ENCODE measurements at places on chromosomes 16 and 17.

DNA sequence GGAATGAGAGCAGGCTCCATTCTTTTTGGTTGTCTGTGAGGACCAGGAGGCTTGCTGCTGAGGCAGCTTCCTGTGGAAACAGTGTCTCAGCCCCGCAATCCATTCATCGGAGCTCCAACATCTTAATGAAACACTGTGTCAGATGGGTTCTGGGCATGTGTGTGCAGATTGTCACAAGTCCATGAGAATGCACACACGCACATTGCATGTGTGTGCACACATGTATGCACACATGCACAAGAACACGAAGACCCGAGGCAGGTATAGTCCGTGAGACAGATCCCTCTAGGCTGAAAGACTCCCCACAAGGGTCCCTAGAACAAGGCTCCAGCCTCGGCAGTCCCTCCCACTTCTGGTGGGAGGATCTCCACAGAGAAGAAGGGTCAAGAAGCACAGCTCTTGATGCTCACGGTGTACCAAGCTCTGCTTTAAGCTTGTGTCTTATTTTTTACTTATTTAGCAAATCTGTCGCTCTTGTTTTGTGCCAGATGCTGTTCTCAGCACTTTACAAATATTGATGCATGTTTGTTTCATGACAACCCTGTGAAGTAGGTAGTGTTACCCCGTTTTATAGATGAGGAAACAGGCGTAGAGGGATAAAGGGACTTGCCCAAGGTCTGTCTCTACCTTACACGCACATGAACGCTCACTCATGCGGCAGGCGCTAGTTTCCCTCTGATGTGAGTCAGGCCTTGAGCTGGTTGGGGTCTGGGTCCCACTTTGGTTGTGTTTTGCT, 213.1 kb downstream of the SEC14L1 start:
- DNase-seq, result no peak

DNA sequence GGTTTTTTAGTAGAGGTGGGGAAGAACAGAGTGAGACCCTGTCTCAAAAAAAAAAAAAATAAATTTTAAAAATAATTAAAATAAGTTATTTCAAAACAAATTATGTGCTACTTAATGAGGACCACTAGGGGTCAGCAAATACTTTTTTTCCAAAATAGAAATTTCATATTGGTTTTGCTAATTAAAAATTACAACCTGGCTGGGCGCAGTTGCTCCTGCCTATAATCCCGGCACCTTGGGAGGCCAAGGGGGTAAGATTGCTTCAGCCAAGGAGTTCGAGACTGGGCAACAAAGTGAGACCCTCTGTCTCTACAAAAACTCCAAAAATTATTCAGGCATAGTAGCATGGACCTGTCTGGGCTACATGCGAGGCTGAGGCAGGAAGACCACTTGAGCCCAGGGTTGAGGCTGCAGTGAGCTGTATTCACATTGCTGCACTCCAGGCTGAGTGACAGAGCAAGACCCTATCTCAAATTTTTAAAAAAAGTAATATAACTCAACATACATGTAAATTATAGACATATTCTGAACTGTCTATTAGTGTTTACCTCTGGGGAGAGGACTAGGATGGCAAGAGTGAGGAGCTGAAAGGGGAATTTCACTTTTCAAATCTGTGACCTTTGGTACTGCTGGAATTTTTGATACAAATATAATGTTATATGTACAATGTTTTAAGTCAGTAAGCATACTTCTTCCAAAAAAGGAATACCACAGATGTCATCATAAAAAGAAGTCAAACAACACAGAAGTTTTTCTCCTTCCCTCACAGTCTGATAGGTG, 8.1 kb downstream of the MEIOB start:
- no peak for DNase-seq

- DNase-seq, result no peak
Measured at GRCh38 chr17:1179818-1180742, at the start of gene ABR. Gene ABR, minus strand, starts transcription at chr17:1179981. Its CDS starts 254 bp downstream, at chr17:1179727.

DNA sequence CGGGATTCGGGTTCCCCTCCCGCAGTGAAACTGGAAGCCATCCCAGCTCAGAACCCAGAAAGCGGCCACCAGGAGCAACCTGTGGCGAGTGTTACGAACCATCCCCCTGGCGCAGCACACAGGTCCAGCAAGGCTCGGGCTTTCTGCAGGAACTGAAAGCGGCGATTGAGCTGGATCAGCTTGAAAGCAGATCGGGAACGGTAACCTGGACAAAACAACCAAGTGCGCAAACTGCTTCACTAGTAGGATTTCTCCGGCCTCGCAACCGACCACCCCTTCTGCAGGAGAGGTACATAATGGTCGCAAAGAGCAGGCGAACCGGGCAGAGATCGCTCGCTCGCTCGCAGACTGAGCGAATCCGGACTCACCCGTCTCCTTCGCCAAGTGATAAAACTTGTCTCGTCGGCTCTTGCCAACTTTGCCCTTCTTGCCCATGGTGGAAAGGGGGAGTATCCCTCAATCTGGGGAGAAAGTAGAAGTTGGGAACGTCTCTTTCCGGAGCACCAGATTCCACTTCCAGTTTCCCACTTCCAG, 696 bp upstream of the PSMC5 start:
- no peak for DNase-seq

- DNase-seq, result no peak
Measured at GRCh38 chr16:83441517-83441916, 366.3 kb upstream of the HSBP1 start.

GRCh38 chr16:72131036-72131435, 37.4 kb downstream of the DHX38 start:
- no peak for DNase-seq

DNA sequence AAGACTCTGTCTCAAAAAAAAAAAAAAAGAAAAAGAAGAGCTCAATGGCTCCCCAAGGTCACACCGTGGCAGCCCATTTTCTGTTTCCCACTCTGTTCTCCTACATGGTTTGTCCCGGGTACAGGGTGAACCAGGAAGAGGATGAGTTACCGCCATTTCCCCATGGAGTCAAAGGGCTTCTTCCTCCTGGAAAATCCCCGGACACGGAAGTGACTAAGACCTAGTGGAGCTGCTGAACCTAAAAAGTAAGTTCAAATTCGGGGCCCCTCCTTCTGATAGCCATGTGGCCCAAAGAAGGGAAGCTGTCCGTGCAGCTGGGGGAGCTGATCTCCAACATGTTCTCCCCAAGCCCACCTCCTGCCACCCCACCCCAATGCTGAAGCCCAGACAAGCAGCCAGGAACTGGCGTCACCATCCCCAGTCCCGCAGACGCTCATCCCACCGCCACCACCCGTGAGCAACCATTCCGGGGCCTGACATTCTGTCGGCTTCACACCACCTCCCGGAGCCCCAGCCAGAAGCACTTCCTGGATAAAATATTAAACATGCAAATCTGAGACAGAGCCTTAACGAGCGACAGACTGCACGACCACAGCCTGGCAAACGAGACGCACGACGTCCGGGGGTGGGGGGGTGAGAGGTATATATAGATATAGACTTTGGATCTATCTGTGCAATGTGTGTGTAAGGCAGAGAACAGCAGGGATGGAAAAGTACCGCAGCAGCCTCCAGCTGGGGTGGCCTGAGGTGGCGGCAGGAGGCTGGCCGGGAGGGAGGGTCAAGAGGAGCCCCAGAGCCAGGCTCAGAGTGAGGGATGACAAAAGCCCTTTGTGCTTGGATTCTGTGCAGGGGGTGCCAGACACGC, 17.6 kb downstream of the EPOP start:
- DNase-seq, result no peak

GRCh38 chr17:50452630-50453300, 15.9 kb downstream of the CHAD start:
- no peak for DNase-seq

- no peak for DNase-seq
Measured at GRCh38 chr16:6356911-6357310, 975.7 kb upstream of the RBFOX1 start.

DNA sequence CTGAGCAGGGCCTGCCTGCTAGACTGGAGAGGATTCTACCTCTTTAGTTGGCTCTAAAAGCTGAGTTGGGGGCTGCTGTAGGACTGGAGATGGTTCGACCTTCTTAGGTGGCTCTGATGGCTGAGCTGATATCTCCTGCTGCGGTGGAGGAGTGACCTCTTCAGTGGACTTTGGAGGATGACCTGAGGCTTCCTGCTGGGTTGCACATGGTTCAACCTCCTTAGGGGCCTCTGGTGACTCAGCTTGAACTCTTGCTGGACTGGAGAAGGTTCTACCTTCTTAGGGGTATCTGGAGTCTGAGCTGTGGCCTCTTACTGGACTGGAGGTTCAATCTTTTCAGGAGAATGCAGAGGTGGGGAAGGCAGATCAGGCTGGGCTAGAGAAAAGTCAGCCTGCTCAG, 48.9 kb upstream of the TMEM97 start:
- no peak for DNase-seq

DNA sequence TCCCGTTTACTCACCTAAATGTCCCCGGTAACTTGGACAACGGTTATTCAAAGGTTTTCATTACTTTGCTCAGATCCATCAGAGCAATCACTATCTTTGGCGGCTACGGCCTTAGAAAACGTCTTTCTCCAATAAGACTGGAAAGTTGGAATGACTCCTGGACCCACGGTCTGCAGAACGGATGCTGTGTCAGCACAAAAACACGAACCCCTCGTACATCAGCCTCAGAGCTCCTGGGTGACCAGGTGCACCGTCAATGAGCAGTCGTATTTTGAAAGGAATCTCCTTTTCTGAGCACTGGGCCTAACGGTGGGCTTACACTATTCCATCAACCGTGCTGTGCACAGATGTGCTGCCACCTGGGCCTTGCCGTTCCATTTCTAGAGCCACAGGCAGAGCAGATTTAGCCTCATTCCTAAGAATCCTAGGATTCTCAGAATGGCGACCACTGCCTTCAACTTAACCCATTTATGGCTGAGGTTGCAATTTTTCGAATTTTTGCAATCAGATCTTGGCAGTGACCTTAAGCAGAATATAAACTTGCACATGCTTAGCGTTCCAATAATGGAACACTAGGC, 110.8 kb upstream of the ZNF750 start:
- no peak for DNase-seq

GRCh38 chr17:4740584-4740983, 856 bp upstream of the CXCL16 start:
- DNase-seq, result no peak

DNA sequence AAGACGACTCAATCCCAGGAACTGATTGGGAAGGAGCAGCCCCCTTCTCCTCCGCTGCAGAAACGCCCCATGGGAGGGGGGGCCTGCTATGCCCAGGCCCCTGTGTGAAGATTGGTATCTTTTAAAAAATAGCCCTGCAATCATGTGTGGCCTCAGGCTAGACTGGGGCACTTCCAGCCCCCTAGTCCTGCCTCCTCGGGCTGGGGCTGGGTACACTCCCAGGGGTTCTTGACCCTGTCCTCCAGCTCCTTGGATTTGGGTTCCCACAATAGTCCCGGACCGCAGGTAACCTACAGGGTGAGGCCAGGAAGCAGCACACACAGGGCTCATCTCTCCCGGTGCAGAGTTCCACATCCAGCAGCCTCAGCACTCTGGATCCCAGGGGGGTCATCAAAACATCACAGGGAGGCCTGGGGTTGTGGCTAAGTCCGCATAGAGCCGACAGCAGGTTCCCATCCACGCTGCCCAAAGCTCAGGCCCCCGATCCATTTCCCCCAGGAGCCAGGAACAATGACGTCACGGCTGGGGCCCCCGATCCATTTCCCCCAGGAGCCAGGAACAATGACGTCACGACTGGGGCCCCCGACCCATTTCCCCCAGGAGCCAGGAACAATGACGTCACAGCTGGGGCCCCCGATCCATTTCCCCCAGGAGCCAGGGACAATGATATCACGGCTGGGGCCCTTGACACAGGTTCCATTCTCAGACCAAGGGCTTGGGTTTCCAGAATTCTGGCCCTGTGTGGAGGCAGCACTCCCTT, 202.4 kb downstream of the IRF8 start:
- DNase-seq, result no peak

DNA sequence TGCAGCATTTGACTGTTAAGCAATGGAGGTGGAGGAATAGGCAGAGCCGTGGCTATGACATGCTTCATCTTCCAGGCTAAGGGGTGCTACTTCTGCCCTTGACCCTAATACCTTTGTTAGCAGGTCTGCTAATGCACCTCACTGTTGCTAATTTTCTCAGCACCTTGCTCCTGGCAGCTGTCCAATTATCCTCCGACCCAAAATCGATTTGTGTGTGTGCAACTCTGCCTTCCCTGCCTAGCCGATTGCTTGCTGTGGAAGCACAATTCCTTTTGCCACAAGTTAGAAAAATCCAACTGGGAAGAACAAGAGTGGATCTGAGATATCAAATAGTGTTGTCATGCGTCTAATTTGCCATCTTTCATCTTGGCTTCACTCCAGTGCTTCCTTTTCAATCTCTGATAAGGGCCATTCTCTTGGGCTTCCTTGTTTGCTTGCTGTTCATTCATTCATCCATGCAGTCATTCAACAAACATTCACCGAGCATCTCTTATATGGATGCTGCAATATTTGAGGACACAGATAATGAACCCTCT, 422.8 kb downstream of the RBFOX1 start:
- no peak for DNase-seq

GRCh38 chr17:79177877-79178276, 103.3 kb downstream of the ENGASE start:
- no peak for DNase-seq

- no peak for DNase-seq
Measured at GRCh38 chr17:12865769-12866168, 76.5 kb downstream of the ARHGAP44 start.

DNA sequence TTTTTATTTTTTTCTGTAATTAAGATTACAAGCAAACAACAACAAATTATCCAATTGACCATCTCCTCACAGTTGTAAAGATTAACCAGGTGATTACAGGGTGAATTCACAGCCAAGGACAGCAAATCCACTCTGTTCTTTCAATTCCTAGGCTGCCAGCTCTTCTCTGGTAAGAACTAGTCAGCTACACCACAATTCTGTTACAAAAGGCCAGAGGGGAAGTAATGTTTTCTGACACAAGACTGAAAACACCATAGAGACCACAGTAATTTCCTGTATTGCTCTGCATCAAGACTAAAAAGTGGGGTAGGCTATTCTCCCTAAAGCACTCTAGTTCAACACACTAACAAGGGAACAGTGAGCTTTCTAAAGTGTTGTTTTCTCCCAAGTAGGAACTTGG, 10.6 kb downstream of the CA10 start:
- DNase-seq, result no peak

DNA sequence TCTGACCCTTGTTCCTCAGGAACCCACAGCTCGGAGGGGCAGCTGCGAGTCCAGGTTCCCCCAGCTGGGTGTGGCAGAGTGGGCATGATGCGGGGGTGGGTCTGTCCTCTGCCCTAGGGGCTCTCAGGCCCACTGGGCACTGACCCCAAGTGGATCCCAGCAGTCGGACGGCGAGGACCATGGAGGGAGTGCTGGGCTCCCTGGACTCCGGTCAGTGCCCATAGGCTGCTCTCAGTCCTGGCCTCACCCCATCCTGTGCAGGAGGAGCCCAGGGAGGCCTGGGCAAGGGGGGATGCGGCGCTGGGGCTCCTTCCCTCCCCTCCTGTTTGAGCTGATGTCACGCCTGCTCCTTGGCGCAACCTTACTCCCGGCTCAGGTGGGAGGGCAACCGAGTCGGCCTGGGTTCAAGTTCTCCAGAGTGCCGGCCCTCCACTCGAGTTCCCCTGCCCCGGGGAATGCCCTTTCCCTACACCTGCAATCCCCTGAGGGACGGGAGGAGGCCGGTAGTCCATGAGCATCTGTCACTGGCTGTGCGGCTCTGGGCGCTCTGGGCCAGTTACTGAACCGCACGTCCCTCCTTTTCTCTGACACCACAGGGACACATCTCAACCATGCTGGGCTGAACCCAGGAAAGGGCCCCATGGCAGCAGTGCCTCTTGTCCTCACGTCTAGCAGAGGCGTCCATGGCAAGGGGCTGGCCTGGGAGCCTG, 52.6 kb upstream of the ACSF3 start:
- no peak for DNase-seq

GRCh38 chr17:7108981-7109380, 5.6 kb downstream of the ASGR2 start:
- DNase-seq, result no peak

GRCh38 chr17:64254755-64255154, 8.3 kb downstream of the TEX2 start:
- DNase-seq, result no peak

All from NCI-H446 (cell line).